ENCODE measurements at places on chromosomes 5 and 9.

GRCh38 chr9:83405759-83406158, 132.4 kb downstream of the FRMD3 start:
- DNase-seq = no peak

DNA sequence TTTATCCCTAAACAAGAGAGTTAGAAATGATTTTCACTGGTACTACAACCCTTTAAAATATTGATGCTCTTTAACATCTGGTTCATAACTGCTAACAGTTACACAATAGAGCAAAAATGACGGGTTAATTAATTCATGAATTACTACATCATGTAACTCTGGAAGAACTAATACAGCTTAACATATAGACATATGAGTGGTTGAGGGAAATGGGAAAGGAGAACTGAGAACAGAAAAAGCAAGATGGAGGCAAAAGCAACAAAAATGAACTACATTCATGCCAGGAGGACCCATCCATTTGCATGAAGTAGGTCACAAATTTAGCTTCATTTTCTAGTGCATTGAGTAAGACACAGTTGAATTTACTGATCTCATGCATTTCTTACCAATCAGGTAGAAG, 61.8 kb downstream of the C9 start:
- DNase-seq = no peak

- peak; percentile 4 for DNase-seq
Observed at GRCh38 chr5:31638345-31638744, 586 bp upstream of the PDZD2 start.

DNA sequence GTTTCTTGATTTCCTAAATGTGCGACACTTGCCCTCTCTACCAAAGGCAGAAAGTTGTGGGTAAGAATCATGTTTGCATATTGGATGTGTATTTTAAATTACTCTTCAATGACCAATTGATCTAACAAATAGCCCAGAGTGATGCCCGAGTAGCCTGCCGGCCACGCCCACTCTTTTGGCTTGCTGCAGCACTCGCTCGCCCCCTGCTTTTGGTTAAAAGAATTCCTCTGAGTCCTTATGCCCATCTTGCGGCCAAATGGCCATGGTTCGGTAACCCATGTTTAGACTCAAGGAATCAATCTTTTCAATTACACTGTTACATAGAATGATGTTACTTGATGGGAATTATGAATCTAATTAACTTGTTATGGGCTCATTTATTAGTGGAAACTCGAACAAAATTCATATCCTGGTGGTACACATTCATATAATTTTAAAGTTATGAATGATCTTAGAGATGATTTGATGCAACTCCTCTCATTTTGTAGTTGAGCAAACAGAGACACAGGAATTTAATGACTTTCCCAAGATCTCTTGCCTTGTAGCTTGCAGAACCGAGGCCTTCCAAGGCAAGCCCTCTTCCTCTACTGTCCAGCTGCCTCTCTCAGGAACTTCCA, 36.5 kb downstream of the PPIC start:
- DNase-seq = peak; percentile 51

GRCh38 chr5:82387001-82387818, 109.1 kb upstream of the RPS23 start:
- peak; percentile 61 for DNase-seq

DNA sequence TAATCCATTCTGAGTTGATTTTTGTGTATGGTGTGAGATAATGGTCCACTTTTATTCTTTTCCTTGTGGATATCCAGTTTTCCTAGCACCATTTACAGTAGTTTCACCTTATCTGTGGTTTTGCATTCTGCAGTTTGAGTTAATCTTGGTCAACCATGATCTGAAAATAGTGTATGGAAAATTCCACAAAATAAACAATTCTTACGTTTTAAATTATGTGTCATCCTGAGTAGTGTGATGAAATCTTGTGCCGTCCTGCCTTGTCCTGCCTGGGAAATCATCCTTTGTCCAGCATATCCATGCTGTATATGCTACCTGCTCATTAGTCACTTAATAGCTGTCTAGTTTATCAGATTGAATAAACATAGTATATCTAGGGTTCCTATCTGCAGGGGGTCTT, 42.1 kb downstream of the CDC42SE2 start:
- DNase-seq = peak; percentile 64

All from fibroblast of pulmonary artery (primary cell).